ENCODE measurements at places on chromosomes 5 and 9. TPM values are rescaled to one million over a fixed set of nuclear protein-coding genes. Genes with fewer than 3 reads are reported as not detected.

The JAKMIP2 gene
- total RNA-seq, result 7.6 TPM

The RAD1 gene
- 32.3 TPM for total RNA-seq

The PCDHB5 gene
- not detected for total RNA-seq

The NXNL2 gene
- total RNA-seq, result not detected

The INSYN2B gene
- total RNA-seq, result not detected

The GFPT2 gene
- not detected for total RNA-seq

The TEK gene
- not detected for total RNA-seq

The OTP gene
- total RNA-seq, result not detected

The PCDHB3 gene
- total RNA-seq, result not detected

The NIPSNAP3A gene
- 20.1 TPM for total RNA-seq

The ALDH1A1 gene
- total RNA-seq, result not detected

The ESM1 gene
- 0.20 TPM for total RNA-seq

The GLDC gene
- total RNA-seq, result 0.34 TPM

The AHRR gene
- 42.2 TPM for total RNA-seq

The OSTF1 gene
- 116 TPM for total RNA-seq

The SIT1 gene
- 205 TPM for total RNA-seq

The NELFB gene
- total RNA-seq, result 65.9 TPM

The EGFLAM gene
- total RNA-seq, result not detected

The CTSL gene
- total RNA-seq, result 5.9 TPM

The LECT2 gene
- not detected for total RNA-seq

The TAF11L10 gene
- not detected for total RNA-seq

The TCF7 gene
- total RNA-seq, result 30.8 TPM

The DNM1 gene
- total RNA-seq, result 0.32 TPM

The CDO1 gene
- 0.09 TPM for total RNA-seq

The APBA1 gene
- total RNA-seq, result 6.2 TPM

The TBC1D9B gene
- total RNA-seq, result 95.0 TPM

The SLCO4C1 gene
- total RNA-seq, result 2.0 TPM

Measured in T-helper 2 cell treated with Interferon-gamma antibody and Interleukin-4, amounts not matched to agents 100 ng/mL and 5 ng/mL, for 36 hours (primary cell).